ENCODE measurements at places on chromosomes 7 and 10.

DNA sequence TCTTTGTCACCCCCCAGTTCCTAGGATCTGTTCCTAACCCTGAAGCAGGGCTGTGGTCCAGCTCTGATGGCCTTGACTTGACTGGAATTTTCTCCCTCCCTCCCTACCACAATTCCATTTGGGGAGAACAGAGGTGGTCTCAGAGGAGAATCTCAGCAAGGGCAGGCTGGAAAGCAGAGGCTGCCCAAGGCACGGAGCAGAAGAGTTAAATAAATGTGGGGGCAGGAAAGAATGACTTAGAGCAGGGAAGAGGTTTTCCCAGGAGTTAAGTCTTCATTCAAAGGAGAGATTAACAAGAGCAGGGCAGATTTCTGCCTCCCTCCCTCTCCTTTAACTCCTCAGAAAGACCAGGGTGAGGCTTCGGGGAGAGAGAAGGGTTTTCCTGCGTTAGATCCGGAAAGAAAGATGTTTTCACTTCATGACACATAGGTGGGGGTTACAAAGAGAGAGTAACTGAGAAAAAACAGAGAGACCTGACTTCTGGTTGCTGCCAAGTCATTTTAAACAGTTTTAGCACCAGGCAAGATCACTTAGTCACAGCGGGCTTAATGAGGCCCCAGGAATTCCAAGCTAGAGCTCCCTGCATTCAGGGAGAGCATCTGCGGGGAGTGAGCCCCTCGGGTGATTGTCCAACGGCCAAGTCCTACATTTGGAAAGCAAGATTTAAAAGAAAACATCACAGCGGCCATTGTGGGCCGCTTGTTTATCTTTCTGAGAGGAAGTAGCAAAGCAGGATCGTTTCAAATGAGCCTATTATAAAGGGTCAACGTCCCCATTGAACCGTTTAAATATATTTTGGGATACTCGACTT is 78.7 kb downstream of the ARHGAP22 start:
- DNase-seq = peak; percentile 86

DNA sequence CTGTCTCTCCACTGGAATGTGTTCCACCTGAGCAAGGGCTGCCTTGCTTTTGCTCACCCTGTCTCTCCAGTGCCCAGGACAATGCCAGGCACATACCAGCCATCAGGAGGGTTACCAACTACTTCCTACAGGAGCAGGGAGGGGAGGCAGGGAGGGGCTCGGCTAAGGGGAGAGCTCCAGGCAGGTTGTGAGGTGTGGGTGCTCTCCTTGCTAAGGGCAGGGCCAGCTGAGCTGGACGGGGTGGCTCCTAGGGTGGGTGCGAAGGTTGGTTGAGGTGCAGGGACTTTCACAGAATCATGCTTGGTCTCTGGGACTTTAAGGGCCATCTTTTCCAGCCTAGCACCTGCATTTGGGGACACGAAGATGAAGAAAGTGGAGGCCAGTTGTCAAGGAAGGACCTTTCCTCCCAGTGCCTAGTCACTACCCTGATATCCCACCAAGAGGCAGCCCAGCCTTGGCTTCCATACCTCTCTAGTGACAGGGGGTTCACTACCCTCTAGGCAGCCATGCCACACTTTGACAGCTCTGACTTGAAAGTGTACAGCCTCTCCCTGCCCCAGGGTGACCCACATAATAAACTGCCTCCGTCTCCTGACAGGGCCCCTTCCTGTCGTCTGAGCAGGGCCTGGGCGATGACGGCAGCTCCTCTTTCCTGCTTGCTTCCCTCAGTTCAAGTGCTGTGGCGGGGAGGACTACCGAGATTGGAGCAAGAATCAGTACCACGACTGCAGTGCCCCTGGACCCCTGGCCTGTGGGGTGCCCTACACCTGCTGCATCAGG is 46.5 kb downstream of the TSPAN15 start:
- no peak for DNase-seq

DNA sequence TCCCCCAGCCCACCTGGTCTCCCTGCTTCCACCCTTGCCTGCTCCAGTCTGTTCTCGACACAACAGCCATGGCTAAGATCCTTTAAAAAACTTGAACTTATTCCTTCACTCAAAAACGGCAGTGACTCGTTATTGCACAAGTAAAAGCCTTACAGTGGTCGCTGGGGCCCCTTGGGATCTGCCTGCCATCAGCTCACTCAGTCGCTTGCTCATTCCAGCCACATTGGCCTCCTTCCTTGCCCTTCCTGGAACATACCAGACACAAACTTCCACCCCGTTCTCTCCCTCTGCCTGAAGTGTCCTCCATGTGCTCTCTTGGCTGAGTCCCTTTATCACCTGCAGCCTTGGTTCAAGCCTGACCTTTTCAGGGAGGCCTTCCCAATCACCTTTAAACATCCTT is 4.7 kb downstream of the CCNY start:
- peak; percentile 46 for DNase-seq

DNA sequence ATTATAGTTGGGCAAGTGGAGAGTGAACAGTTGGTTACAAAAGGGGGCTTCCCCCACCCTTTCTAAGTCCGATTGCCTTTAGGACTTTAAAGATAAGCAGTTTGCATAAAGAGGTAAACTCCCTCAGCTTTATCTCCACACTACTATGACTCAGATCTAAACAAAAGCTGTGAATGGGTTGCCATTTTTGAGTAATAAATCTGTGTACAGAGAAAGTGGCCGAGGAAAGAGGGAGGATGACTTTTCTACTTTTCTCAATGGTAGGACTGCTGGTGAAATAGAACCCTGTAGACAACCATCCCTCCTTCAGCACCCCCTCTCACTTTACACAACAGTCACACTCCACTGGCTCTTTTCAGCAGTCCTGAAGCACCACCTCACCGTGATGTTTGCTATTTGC is 71.2 kb downstream of the DNMBP start:
- DNase-seq = no peak

All from fibroblast of mammary gland (primary cell).